Left lung (tissue), 14 donors: ENCODE measurements at places on chromosomes 16 and 17. TPM values are rescaled to one million over a fixed set of nuclear protein-coding genes. Genes with fewer than 3 reads are reported as not detected.

DNA sequence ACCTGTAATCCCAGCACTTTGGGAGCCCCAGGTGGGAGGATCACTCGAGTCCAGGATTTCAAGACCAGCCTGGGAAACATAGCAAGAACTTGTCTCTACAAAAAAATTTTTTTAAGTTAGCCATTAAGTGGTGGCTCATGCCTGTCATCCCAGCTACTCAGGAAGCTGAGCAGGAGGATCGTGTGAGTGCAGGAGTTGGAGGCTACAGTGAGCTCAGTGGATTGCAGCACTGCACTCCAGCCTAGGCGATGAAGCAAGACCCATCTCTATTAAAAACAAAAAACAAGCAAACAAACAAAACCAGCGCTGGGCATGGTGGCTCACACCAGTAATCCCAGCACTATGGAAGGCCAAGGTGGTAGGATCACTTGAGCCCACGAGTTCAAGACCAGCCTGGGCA lies 38.0 kb downstream of the HEATR3 start:
- peaks cover 86% of the 10 kb centered on the region for H3K36me3 ChIP-seq
- no peaks in the 10 kb centered on the region for H3K4me1 ChIP-seq
- DNase-seq: no peak
- H3K27me3 ChIP-seq: no peaks in the 10 kb centered on the region

- H3K4me1 ChIP-seq: no peaks in the 10 kb centered on the region
- no peak overlapping the region for H3K4me3 ChIP-seq
- H3K27me3 ChIP-seq: no peaks in the 10 kb centered on the region
- H3K36me3 ChIP-seq: peaks cover 100% of the 10 kb centered on the region
- no peak overlapping the region for H3K27ac ChIP-seq
These were observed 23.9 kb downstream of the ACLY start for GRCh38 chr17:41894791-41895331.

- DNase-seq: no peak
- no peaks in the 10 kb centered on the region for H3K27me3 ChIP-seq
- H3K27ac ChIP-seq: no peak overlapping the region
- no peak overlapping the region for H3K4me3 ChIP-seq
These were observed 34.7 kb downstream of the GINS3 start for GRCh38 chr16:58426966-58427365.

DNA sequence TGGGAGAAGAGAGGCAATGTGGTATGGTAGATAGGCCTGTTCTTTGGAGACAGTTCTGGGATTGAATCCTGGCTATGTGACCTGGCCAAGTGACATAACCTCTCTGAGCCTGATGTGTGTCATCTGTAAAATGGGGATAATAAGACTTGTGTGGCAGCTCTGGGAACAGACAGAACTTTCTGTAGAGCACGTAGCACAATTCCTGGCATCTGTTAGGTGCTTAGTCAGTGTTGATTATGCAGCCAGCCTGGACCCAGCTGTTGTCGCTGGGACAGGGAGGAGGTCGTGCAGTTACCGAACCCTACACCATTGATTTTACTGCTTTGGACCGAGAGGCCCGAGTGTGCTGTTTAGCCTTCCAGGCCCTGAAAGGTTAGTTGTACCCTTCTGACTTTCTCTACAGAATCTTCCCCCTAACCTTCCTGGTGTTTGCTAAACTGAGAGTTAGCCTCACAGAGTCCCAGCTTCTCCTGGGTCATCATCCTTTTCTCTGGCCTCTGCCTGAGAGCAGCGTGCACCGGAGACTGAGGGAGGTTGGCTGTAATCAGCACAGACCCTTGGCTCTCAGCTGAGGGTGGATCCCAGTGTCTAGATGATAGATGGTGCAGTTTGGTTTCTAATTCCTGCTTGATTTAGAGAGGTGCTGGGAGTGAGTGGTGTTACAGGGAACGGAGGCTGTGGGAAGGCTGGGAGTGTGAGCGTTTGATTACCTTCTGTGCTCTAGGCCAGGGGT lies 31.9 kb downstream of the MSI2 start:
- H3K4me3 ChIP-seq: no peak overlapping the region
- no peaks in the 10 kb centered on the region for H3K4me1 ChIP-seq
- no peaks in the 10 kb centered on the region for H3K36me3 ChIP-seq
- H3K27me3 ChIP-seq: no peaks in the 10 kb centered on the region

- no peak overlapping the region for H3K4me3 ChIP-seq
- no peaks in the 10 kb centered on the region for H3K4me1 ChIP-seq
- H3K36me3 ChIP-seq: no peaks in the 10 kb centered on the region
- no peaks in the 10 kb centered on the region for H3K27me3 ChIP-seq
- no peak for DNase-seq
These were observed 518.6 kb downstream of the GRIN2A start for GRCh38 chr16:9663588-9663987.

DNA sequence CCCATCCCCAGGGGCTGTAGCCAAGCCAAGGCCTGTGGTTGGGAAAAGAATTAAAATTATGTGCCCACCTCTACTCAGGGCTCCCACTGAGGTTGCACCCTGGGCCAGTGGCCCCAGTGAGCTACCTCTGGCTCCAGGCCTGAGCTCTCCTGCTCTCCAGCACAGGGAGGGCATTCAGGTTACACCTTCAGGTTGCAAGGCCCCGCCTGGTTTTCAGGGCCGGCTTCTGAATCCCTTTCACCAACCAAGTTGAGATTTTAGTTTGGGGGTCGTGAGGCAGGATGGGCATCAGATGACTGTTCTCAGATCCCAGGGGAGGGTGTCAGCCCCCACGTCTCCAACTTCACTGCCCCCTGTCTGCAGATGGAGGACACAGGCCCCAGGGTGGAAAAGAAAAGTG lies 8.0 kb upstream of the KATNB1 start:
- DNase-seq: no peak
- no peaks in the 10 kb centered on the region for H3K27me3 ChIP-seq
- H3K27ac ChIP-seq: no peak overlapping the region
- H3K4me1 ChIP-seq: no peaks in the 10 kb centered on the region
- H3K4me3 ChIP-seq: no peak overlapping the region
- no peaks in the 10 kb centered on the region for H3K36me3 ChIP-seq

DNA sequence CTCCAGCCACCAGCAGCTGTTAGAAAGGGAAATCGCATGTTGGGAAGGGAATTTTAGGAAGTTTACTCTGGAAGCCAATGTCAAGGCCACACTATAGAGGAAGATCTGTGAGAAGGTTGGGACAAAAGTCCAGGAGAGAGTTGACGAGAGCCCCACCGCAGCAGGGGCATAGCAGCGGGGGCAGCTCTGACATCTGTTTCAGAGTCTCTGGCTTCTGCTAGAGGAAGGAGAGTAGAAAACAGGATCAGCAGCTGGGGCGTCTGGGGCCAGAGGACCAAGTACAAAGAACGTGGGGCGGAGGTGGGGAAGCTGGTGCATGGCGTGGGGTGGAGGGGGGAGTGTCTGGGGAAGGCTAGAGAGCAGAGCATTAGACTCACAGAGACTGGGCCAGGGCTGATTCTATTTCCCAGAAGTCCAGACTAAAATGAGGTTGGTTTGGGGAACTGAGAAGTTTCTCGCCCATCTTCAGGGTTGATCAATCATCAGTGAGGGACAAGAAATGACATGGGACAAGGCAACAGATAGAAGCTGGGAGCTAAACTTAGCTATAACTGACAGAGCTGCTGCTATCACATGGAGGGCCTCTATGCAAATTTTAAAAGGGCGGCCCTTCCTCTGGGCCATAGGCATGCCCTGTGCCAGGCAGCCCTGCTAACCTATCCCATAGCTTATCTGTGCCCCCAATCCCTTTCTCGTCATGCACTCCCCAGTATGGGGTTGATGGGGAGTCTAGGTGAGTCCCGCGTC lies 1.2 kb downstream of the RABEP2 start:
- DNase-seq: no peak
- peak overlapping the region; percentile 99 for H3K27ac ChIP-seq
- peaks cover 24% of the 10 kb centered on the region for H3K36me3 ChIP-seq
- no peaks in the 10 kb centered on the region for H3K4me1 ChIP-seq
- H3K4me3 ChIP-seq: peak overlapping the region; percentile 75

DNA sequence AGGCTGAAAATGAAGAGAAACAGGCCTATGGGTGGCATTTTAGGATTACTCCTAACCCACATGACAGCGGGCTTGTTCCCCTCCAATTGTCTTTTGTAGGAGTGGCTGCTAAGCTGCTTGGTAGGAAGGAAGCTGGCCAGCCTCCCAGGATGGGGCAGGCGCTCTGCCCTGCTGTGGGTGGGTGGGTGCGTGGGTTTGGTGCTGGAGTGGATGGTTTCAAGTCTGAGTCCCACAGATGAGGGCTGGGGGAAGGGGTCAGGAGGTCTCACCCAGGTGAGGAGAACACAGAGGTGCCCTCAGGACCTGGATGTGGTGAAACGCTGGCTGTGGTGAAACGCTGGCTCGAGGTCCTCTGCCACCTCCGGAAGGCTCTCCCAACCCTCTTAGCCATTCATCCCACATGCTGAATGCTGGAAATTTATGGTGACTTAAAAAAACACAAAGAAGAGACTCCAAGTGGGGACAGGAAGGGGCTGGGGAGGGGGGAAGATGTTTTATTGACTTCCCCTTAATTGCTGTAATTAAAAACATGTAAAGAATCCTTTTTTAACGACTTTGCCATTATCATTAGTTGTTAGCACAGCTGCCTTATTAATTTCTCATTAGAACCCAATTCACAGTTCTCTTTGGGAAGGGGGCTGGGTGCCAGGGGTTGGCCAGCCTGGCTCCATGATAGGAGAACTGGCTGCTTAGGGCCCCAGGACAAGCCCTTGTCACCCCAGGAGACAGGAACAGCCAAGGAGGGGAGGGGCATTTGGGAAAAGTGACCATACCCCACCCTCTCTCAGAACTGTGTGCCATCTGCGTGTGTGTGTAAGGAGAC lies 153.5 kb upstream of the CDC42EP4 start:
- H3K36me3 ChIP-seq: no peaks in the 10 kb centered on the region
- H3K27ac ChIP-seq: no peak overlapping the region
- H3K4me1 ChIP-seq: no peaks in the 10 kb centered on the region
- no peaks in the 10 kb centered on the region for H3K27me3 ChIP-seq

DNA sequence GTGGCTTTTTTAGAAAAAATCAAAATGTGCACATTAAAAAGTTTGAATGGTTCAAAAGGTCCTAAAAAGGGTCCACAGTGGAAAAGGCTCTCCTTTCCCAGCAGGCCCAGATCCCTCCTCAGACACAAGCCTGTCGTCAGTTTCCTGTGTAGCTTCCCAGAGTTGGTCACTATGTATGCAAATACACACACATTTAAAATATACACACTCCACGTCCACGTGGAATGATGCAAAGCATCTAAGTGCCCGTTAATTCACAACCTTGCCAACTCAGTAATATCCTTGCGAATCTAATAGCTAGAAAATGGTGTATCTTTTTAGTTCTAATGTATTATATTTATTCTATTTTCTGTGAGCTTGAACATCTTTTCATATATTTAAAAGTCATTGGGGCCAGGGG lies 17.7 kb downstream of the NLRC5 start:
- no peaks in the 10 kb centered on the region for H3K4me1 ChIP-seq
- no peak overlapping the region for H3K4me3 ChIP-seq
- H3K36me3 ChIP-seq: no peaks in the 10 kb centered on the region
- H3K27ac ChIP-seq: no peak overlapping the region
- no peak for DNase-seq

DNA sequence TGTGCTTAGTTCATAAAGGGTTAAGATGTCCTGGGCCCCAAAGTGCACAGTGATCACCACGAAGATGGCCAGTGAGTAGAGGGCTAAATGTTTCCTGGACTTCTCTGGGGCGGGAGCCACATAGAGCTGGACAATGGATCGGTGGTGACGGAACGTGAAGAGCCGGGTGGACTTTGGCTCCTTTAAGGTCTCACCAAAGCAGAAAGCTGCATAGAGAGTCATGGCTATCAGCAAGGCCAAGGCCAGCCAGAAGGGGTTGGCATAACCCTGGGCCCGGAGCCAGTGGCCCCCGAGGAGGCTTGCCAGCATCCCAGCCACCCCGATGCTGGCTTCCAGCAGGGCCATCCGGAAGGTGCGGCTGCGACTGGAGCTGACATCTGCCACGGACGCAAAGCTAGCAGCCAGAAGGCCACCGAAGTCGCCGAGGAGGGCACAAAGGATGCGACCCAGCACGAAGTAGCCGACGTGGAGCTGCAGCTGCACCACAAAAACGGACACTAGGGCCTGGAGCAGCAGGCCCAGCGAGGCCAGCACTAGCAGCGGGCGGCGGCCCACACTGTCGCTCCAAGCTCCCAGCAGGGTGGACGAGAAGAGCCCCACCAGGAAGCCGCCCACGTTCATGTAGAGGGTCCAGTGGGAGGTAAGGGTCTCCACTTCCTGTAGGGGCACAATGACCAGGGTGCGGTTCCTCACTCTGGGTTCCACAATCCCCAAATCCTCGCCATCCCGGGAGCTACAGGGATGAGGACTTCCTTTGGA lies 1.0 kb downstream of the SLC46A1 start:
- H3K36me3 ChIP-seq: peaks cover 18% of the 10 kb centered on the region
- peaks cover 11% of the 10 kb centered on the region for H3K4me1 ChIP-seq
- H3K27me3 ChIP-seq: peaks cover 27% of the 10 kb centered on the region
- DNase-seq: no peak

DNA sequence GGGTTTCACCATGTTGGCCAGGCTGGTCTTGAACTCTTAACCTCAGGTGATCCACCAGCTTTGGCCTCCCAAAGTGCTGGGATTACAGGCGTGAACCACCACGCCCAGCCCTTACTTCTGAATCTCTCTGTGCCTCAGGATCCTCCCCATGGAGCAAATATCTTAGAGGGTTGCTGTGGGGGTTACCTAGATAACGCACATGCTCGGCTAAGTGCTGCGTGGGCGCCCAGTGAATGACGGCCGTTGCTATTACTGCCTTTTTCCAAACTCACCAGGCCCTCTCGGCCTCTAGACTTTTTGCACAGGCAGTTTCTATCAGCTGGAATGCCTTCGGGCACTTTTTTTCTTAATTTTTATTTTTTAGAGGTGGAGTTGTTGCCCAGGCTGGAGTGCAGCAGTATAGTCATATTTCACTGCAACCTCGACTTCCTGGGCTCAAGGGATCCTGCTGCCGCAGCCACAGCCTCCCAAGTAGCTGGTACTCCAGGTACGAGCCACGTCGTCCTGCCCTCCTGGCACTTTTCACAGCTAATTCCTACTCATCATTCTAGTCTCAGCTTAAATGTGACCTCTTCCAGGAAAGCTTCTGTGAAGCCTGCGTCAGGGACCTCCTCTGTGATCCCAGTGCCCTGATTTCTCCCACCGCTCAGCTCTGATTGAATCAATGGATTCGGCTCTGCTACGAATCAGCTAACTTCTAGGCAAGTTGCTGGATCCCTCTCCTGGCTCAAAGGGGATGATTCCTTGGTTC lies 8.6 kb downstream of the CCDC102A start:
- peaks cover 1% of the 10 kb centered on the region for H3K4me1 ChIP-seq
- no peak overlapping the region for H3K27ac ChIP-seq
- no peaks in the 10 kb centered on the region for H3K36me3 ChIP-seq
- peaks cover 19% of the 10 kb centered on the region for H3K27me3 ChIP-seq

Gene KAT8
- 49.8 TPM for total RNA-seq

Gene HOXB4
- total RNA-seq: 4.8 TPM

Gene SKAP1
- 1.9 TPM for total RNA-seq

Gene KRT13
- total RNA-seq: 29.1 TPM

Gene ACADVL
- total RNA-seq: 654 TPM

Gene LITAFD
- total RNA-seq: not detected

Gene HOXB2
- 9.7 TPM for total RNA-seq

Gene AGRP
- 1.9 TPM for total RNA-seq
